Muscle of leg (tissue), 16 donors: ENCODE measurements at places on chromosomes 2 and 18. TPM values are rescaled to one million over a fixed set of nuclear protein-coding genes. Genes with fewer than 3 reads are reported as not detected.

The OTX1 gene
- not detected for total RNA-seq

DNA sequence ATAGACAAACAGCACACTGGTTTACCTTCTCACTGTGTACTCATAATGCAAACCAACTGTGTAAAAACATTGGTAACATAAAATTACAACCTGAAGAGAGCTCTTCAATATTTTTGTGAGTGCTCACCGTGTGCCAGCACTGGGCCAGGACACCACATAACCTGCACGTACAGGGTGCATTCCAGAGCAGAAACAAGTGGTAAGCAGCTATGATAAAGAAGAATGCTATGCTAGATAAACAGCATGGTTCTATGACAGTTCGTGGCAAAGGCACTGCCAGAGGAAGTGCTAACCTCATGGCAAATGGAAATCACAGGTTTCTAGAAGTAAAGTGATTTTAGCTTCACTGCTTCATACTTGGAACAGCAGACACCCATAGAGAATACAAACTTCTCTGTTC, 343.5 kb downstream of the MTX2 start:
- DNase-seq: no peak

GRCh38 chr2:240581811-240582210, 4.7 kb upstream of the CAPN10 start:
- DNase-seq: no peak

GRCh38 chr2:12073217-12073852, 326.9 kb downstream of the LPIN1 start:
- no peak for DNase-seq

The CPLX4 gene
- total RNA-seq: not detected

GRCh38 chr2:3465844-3466481, 53.4 kb downstream of the ADI1 start:
- DNase-seq: no peak

The MAP4K4 gene
- 62.3 TPM for total RNA-seq
